ENCODE measurements at places on chromosomes 3 and 15. TPM values are rescaled to one million over a fixed set of nuclear protein-coding genes. Genes with fewer than 3 reads are reported as not detected.

Gene SLC22A13
- not detected for total RNA-seq

Gene MRPL3
- 164 TPM for total RNA-seq

Gene HGD
- total RNA-seq, result not detected

- no peak for DNase-seq
Measured at GRCh38 chr3:127377801-127378655, 90.2 kb upstream of the PRR20G start.

DNA sequence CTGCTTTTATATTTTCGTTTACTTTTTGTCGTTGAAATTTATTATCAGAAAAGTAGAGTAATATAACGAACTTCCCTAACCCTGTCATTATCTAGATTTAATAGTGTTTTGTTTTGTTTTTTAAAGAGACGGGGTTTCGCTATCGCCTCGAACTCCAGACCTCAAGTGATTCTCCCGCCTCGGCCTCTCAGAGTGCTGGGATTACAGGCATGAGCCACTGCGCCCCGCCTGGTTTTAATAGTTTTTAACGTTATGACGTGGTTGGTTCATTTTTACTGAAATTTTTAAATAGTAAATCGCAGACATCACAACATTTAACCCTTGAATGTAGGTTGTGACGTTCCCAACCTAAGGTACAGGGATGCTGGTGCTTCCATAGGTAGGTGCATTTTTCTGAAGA, 1.0 kb downstream of the NGRN start:
- no peak for DNase-seq

GRCh38 chr3:46162975-46163555, 45.0 kb downstream of the CCR1 start:
- peak; percentile 83 for DNase-seq

DNA sequence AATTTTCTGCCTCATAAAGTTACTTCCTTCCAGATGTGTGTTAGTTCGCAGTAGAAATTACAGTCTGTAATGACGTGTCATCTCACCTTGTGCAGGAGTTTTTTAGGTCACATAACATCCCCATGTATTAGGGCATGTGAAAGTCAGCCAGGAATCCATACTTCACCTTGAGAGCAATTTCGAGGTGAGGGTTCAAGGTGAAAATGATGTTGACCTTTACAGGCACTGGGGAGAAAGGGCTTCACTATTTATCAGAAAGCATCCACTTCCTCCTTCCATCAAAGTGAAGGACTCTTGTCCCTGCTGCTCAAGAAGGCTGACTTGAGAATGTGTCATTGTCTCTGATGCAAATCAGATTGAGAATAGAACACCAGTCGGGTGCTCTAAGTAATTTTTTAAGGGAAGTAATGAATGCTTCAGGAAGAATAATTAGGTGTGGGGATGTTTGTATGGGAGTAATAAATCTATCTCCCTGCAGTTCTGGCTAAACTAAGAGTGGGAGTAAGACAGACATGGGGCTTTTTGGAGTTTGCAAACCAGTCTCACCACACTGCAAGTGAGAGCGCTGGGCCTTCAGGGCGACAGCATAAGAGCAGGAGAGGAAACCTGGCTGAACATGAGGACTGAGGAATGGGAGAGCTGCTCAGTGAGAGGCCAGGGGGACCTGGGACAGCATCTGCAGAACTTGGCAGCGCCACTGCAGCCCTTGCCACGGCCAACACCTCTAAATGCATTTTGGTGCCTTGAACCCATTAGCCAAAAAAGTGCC, 85.9 kb upstream of the IL12A start:
- DNase-seq, result no peak

GRCh38 chr3:142226474-142226873, 1.1 kb upstream of the GK5 start:
- no peak for DNase-seq

DNA sequence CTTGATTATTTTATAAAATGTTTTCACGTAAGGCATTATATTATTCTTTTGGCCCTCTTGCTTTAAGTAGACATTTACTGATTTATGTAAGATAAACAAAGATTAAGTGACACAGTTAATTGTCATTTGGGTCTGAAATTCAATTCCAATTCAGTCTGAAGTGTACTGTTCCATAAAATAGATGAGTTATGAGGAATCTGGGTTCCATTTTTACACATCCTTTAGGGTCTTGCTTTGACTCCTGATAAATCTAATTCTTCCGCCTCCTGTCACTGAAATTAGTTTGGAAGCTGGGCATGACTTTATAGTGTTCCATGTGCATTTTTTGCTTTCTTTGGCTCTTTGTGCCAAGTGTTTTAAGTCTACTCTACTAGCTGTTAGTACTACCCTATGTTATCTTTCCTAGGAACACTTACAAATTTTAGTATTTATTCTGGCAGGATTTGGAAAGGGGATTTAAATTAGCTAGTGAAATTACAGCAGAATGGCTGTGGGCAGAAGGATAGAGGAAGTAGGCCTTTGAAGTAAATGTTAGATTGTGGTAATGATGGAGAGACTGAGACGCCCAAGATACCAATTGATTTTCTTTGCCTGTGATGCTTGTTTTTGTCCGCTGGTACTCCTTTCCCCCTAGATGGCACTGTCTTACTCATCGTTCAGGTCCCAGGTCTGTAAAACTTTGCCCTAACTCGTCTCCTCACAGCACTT, 14.3 kb downstream of the ARL8B start:
- no peak for DNase-seq
